CD4-positive, alpha-beta T cell treated with Interleukin-15 for 1 hour (primary cell): ENCODE measurements at places on chromosomes 13 and 19.

- no peak for DNase-seq
These were observed 1708.9 kb downstream of the SLITRK5 start for GRCh38 chr13:89380101-89380500.

- no peak for DNase-seq
These were observed 34.8 kb downstream of the IL12RB1 start for GRCh38 chr19:18051887-18052286.

GRCh38 chr13:25180775-25181537 is 8.9 kb upstream of the AMER2 start:
- no peak for DNase-seq

DNA sequence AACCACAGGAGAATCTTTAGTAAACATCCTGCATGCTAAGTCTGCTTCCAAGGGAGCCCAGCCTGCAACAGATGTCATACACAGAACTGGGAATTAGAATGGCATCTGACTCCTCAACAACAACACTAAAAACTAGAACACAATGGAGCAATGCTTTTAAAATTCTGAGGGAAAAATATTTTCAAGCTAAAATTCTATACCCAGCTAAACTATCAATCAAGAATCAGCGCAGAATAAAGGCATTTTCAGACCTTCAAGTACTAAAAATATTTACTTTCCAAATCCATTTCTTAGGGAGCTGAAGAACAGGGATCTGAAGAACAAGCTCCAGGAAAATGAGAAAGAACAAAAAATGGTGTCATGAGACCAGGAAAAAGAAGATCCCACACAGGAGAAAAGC is 46.9 kb upstream of the CHST8 start:
- no peak for DNase-seq

DNA sequence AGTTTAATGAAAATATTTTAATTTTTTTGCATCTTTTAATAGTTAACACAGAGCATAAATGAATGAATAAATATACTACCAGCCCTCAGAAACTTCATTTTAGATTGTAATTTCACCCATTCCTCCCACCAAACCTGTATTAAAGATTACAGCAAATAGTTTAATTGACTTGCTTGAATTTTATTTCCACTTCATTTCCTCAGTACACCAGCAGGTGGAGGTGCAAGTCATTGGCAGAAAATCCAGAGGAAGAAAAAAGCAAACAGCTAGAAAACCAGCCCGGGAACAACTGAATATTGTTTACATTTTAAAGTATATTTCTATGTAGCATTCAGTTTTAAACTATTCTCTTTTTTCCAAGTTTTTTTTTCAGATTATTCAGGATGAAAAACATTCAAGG is 177.8 kb downstream of the OLFM4 start:
- DNase-seq = no peak

DNA sequence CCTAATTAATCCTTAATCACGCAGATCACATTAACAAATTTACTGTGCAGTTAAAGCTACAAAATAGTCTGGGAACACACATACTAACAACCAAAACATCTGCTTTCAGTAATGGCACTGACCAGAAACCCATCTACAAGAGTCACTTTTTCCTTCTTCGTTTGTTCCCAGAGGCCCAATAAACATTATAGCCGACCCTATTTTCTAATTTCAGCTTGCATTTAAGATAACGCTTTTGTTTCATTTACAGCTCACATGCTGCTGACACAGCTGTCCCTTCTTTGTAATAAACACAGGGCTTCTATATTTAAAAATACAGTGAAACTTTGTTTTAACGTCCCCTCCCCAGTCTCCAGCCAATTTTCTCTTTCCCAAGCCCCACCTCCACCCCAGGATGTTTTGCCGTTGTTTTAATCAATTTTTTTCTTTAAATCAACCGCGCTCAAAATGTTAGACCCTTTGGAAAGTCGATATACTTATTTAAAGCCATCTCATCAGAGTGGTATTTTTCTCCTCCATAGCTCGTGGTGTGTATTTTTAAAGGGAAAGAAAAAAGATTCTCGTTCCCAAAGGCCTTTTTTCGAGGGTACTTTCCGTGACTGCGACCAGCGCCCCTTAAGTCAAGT is 1.7 kb upstream of the WBP4 start:
- no peak for DNase-seq

DNA sequence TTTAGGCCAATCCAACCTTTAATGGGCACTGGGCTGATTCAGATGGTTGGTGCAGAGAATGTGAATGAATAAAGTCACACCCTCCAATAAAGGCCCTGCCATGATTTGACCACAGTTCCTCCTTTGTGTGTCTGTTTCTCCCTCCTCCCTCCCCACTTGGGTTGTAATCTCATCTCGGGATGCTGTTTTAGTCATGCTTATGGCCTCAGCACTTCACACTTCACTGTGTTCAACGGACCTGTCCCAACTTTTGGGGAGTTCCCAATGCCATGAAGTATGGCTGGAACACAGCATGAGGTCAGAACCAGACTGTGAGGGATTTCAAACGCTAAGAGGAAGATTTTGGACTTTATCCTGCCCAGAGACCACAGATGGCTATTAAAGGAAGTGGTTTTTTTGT is 5.6 kb upstream of the RAB8A start:
- peak; percentile 29 for DNase-seq

- DNase-seq = no peak
These were observed 15.9 kb upstream of the NOP53 start for GRCh38 chr19:47729468-47729798.

DNA sequence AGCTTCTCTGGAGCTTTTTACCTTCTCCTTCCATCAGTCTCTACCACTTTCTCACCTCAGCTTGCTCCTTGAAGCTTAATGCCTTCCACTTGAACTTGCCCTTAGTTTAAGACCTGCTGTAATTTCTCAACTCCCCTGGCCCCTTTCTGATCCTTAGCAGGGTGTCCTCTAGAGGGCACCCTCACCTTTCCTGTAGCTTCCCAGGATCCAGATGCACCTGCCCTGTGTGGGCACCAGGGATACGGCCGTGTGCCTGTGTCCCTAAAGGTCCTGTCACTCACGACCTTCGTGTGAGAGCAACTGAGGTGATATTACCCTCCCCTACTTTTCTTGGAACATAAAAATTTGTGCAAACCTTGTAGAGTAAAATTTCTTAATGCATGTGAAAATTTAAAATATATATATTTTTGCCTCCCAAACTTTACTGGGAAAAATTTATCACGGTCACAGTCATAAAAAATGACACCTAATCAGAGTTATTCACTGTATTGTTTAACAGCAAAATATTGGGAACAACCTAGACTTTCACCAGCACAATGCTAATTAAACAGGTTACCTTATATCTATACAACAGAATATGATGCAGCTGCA is 46.4 kb downstream of the PSG3 start:
- DNase-seq = no peak

GRCh38 chr13:26048741-26049140 is 3.1 kb downstream of the SHISA2 start:
- no peak for DNase-seq

- no peak for DNase-seq
These were observed 172.8 kb downstream of the EFNB2 start for GRCh38 chr13:106362707-106363106.

DNA sequence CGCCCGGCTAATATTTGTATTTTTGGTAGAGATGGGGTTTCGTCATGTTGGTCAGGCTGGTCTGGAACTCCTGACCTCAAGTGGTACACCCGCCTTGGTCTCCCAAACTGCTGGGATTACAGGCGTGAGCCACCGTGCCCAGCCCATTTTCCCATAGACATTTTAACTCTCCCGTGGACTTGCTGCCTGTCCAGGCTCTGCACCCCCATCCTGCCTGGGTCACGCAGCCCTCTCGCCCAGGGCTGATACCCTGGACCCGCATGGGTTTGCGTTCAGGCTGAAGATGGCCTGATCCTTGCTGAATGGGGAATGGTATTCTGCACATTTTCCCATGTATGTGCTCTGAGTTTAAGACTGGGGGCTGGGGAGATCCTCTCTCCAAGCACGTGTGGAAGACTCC is 46.0 kb upstream of the RANBP3 start:
- DNase-seq = no peak

- no peak for DNase-seq
These were observed 274.6 kb downstream of the ITGBL1 start for GRCh38 chr13:101727118-101727517.

- DNase-seq = no peak
These were observed 14.9 kb downstream of the GRTP1 start for GRCh38 chr13:113349050-113349449.

- DNase-seq = no peak
These were observed 6.8 kb downstream of the SHANK1 start for GRCh38 chr19:50712833-50713232.

GRCh38 chr13:33285420-33286124 is at the start of gene STARD13:
Gene STARD13, minus strand, starts transcription at chr13:33285755. Its CDS starts 117 bp downstream, at chr13:33285638.
- DNase-seq = no peak

- DNase-seq = no peak
These were observed 25.6 kb upstream of the ZNF681 start for GRCh38 chr19:23784274-23784673.

- peak; percentile 61 for DNase-seq
These were observed 24.4 kb upstream of the GPR12 start for GRCh38 chr13:26784704-26785639.

DNA sequence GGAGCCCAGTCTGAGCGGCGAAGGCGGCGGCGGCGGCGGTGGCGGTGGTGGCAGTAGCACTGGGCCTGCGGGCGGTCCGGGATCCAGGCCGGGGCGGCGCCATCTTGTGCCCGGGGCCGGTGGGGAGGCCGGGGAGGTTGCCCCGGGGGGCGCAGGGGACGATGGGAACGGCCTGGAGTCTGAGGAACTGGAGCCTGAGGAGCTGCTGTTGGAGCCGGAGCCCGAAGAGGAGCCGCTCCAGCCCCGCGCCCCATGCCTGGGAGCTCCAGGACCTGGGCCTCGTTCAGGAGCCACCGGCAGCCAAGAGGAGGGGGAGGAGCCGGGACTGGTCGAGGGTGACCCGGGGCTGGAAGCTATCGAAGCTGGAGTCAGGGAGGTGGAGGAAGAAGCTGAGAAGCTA is 11.6 kb downstream of the ZNF28 start:
- DNase-seq = no peak

- DNase-seq = no peak
These were observed 964 bp downstream of the KHSRP start for GRCh38 chr19:6423499-6424194.

DNA sequence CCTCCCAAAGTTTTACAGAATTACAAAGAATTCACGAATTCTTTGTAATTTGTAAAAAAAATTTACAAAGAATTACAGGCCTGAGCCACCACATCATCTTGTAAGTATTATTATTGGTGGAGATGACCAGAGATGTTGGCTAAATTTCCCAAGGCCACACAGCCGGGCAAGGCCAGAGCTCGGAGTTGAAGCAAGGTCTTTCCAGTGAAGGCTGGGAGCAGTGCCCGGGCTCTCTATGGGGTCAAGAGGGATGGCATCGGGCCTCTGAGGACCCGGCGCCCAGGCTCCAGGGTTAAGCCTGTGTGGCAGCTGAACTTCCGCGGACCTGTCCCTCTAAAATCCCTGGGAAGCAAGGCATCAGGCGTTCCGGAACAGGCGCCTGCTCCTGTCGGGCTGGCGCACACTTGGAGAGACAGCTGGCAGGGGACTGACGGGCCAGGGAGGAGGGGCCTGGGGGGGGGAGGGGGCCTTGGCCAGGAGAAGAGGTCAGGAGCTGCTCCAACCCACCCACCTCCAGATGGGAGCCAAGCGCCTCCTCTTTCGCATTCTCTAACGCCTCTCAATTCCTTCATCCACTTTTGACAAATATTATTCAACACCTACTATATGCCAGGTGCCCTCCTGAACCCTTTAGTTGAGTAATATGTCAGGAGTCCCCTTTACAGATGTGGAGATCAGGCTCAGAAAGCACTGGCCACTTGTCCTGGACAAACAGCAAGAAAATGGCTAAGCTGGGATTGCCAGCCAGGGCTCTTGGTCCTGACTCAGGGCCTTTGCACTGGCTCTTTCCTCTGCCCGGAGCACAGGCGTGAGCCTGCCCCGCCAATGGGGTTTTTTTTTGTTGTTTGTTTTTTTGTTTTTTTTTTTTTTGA is 36.8 kb upstream of the SEMA6B start:
- no peak for DNase-seq

DNA sequence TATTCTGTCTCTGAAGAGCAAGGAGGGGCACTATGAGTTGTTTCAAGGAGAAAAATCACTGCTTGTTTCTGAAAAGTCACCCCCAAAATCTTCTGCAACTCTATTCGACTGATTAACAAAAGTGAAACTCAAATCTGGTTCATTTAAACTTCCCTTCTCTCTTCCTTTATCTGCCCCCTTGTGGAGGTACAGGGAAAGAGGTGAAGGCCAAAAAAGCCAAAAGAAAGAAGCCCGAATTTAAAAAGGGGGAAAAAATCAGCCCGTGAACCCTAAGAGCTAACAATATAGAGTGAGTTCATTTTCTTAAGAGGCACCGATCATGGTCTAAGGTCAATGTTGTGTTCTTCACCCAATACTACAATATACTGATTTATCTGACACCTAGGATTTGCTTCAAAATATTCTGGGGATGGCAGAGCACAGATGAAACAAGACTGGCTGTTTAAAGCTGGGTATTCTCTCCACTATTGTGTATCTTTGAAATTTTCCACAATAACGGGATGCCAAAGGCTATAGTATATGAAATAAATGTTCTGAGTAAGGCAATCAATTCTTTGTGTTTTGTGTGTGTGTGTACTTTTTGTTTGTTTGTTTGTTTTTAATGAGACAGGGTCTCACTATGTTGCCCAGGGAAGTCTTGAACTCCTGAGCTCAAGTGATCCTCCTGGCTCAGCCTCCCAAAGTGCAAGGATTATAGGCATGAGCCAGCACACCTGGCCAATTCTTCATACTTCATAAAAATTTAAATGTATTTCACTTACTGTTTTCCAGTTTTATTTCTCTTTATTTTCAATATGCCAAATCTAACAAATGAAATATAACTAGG is 55.0 kb upstream of the EEF1AKMT1 start:
- DNase-seq = no peak

DNA sequence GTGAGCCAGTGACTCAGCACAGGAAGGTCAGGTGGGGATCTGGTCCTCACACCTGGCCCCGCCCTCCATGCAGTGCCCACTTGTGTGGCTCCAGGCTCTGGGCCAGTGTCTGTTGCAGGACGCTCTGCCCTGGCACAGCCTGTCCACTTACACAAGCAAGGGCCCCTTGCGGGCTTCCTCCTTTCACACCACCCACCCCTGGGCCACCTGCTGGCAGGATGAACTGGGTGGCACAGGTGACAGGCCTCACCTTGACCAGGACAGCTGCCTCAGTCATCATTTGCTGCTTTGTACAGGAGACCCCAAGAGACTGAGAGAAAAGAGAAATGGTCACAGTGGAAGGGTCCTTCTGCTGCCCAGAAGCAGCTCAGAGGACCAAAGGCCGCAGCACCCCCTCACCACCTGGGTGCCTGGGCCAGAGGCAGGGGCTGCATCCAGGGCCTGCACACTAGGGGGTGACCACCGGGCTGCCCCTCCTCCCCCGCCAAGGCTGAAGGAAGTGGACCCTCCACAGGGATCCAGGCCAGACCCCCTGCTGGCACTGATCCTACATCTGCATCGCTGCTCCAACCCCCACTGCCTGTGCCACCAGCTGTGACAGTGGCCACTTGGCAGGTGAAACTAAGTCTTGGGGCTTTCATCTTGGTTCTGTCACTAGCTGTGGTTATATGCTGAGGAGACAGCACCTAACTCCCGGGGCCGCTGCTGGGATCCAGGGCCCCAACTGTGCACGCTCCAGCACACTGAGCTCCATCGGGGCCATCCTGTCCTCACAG is 110.3 kb downstream of the TUBA3C start:
- no peak for DNase-seq
